ENCODE measurements at places on chromosomes 2 and 18.

DNA sequence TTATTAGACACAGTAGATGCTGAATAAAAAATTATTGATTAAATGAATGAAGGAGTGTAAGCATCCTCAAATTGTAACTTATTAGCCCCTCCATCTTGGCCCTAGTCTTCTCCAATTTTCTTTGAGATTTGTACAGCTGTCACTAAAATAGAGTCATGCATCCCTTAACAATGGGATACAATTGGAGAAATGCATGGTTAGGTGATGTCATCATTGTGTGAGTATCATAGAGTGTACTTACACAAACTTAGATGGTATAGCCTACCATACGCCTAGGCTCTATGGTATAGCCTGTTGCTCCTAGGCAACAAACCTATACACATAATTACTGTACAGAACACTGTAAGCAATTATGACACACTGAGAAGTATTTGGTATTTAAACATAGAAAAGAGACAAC is 38.3 kb upstream of the ZNF385B start:
- DNase-seq: no peak

DNA sequence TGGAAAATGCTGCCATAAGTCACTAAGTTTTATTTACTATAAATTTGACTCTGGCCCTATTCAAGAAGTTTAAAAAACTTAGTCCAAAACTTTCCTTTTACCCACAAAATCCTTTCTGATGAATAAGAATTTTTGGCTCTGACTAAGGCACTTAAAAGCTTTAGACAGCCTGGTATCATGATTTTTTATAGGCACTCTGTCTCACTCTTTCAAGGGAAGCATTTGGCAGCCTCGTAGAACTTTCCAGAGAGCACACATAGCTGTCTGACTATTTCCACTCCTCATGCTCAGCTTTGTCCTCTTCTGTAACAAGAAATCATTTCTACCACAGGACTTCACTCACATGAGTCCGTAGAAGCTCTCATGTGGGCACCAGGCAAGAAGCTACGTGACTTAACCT is 32.3 kb upstream of the XDH start:
- no peak for DNase-seq

- DNase-seq: no peak
Measured at GRCh38 chr18:37783771-37784170, 218.2 kb upstream of the CELF4 start.

- DNase-seq: no peak
Measured at GRCh38 chr2:212863185-212863588, 288.2 kb downstream of the IKZF2 start.
